ENCODE measurements at places on chromosomes 16 and 17.

DNA sequence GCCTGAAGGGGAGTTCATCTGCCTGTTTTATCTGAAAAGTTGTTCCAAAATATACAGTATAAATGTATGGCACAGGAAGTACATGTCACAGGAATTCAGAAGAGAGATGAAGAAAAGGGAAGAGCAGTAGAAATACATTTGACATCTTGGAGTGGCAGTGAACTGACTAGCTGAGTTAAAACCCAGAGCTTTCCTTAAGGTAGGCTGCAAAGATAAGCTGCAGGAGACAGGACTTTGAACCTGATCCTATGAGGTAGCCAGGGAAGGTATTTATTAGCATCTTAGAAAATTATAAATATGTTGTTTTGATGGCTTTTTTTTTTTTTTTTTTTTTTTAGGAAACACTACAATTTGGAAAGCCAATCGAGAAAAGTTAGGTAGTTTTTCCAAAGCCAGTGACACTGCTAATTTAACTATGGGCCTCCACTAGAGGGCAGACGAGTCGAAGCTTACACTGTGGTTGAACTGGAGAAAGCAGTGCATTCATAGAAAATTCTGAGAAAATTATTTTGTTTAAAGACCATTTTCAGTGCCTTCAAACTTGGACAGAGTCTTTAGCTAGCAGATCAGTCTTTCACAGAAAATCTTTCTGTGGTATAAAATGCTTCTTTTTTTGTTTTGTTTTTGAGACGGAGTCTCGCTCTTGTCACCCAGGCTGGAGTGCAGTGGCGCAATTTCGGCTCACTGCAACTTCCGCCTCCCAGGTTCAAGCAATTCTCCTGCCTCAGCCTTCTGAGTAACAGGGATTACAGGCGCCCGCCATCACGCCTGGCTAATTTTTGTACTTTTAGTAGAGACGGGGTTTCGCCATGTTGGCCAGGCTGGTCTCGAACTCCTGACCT, 122.3 kb downstream of the SSH2 start:
- DNase-seq = peak; percentile 30

GRCh38 chr17:60641126-60641525, 36.5 kb upstream of the BCAS3 start:
- DNase-seq = no peak

GRCh38 chr17:9141425-9141753, 120.1 kb downstream of the NTN1 start:
- DNase-seq = no peak

GRCh38 chr17:12744298-12744697, 45.0 kb upstream of the ARHGAP44 start:
- DNase-seq = no peak

DNA sequence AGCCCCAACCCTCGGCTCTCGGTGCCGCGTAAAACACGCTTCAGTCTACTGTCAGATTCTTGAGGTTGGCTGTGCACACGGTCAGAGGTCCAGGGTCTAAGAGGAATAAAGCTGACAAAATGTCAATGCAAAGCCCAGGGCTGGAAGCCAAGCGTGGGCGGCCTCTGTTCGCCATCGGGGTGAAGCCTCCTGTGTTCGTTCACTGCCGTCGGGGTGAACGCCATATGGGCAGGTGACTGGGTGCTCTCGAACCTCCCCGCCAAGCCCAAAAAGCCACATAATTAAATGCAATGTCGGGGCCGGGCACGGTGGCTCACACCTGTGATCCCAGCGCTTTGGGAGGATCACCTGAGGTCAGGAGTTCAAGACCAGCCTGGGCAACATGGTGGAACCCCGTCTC, 44.6 kb downstream of the MRM3 start:
- DNase-seq = no peak

DNA sequence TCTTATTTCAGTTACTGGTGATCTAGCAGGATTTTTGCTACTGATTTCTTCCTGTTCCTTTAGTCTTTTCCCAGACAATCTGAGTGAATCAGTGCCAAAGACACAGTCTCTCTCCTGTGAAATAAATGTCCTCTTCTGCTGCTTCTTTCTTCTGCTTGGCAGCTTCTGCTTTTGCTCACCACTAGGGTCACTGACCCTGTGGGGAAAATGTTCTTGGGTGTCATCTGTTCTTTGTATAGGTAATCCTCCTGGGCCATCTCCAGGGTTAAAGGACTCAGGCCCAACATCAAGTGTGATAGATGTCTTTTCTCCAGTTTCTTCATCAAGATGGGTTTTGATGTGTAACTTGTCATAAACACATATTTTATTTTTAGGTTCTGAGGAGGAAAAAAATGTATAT, 5.2 kb downstream of the PALB2 start:
- no peak for DNase-seq

GRCh38 chr17:76432712-76433336, 20.1 kb downstream of the UBE2O start:
- DNase-seq = no peak

- no peak for DNase-seq
Observed at GRCh38 chr17:58974354-58974753, 132.3 kb downstream of the TRIM37 start.

DNA sequence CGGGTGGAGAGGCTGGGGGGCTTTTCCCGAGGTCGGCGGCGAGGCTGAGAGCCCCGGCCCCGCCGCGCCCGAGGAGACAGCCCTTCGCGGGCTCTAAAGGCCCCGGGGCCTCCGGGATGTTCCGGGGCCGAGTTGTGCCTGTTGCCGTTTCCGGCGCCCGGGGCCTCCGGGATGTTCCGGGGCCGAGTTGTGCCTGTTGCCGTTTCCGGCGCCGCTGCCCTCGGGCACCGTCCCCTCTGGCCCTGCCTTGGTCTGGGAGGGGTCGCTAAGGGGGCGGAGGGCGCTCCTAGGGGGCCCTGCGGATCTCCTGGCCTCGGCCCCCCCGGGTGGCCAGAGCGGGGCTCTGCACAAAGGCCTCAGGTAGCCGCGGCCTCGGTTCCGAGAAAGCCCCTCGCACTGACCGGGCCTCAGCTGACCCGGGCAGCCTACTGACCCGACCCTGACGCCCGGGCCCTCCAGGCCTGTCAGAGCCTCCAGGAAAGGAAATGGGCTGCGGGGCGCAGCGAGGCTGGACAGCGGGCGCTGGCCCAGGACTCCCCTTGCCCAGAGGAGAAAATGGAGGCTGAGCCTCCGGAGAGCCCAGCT, 24.2 kb downstream of the ACTG1 start:
- no peak for DNase-seq

- DNase-seq = no peak
Observed at GRCh38 chr16:53022374-53022773, 30.3 kb downstream of the CHD9NB start.

DNA sequence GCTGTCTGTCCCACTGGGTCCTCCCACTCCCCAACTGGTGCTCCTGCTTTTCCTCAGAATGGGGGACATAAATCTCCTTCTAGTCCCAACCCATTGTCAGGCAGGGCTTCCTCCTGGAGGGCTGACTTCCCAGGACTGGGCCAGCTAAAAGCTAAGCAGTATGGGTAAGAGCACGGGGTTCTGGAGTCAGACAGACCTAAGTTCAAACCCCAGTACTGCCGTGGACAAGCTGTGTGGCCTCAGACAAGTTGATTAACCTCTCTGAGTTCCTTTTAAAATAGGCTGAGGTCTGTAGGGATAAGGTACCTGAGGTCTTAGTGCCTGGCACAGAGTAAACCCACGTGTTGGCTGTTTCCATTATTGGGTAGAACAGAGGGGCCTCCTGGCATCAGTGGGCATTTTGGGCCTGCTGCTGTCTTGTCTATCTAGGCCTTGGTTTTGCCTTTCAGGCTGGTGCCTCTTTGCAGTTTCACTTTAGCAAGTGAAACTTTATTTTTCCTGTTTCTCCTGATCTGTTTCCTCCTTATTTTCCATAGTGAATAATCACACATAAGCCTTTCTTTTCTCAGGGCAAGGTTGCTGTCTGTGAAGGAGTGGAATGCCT, 114.6 kb downstream of the PRKCB start:
- no peak for DNase-seq

- DNase-seq = no peak
Observed at GRCh38 chr17:29825604-29826003, 104.4 kb downstream of the SSH2 start.

GRCh38 chr17:14222611-14223010, 14.1 kb downstream of the CDRT15 start:
- no peak for DNase-seq

DNA sequence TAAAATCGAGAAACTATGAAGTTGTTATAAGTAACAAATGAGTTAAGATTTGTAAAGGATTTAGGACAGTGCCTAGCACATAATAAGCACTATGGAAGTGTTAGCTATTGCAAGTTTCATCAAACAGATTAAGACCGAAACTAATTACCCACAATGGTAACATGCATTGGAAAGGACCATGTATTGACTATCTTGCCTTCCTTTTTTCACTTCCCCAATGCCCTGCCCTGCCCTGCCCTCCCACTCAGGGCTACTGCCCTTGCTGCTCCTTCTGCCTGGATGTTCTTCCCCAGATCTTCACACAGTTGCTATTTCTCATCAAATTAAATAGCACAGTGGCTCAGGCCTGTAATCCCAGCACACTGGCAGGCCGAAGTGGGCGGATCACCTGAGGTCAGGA, 202.1 kb upstream of the PSMD7 start:
- no peak for DNase-seq

DNA sequence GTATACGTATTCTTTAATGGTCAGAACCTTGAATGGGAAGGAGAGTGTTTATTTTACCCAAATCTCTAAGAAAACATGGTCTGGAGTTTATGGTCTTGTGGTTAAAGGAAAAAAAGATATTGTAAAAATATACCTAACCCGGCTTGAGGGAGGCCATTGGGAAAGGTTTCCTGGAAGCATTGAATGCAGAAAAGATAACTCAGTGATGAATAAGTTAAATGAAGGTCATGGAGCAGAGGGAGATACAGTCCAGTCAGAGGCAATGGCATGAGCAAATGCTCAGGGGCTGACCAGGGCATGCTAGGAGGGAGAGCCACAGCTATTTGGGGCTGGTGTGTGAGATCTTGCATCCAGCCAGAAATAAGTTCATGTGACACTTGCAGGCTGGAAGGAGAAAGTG, 430.4 kb upstream of the CDH5 start:
- DNase-seq = no peak

DNA sequence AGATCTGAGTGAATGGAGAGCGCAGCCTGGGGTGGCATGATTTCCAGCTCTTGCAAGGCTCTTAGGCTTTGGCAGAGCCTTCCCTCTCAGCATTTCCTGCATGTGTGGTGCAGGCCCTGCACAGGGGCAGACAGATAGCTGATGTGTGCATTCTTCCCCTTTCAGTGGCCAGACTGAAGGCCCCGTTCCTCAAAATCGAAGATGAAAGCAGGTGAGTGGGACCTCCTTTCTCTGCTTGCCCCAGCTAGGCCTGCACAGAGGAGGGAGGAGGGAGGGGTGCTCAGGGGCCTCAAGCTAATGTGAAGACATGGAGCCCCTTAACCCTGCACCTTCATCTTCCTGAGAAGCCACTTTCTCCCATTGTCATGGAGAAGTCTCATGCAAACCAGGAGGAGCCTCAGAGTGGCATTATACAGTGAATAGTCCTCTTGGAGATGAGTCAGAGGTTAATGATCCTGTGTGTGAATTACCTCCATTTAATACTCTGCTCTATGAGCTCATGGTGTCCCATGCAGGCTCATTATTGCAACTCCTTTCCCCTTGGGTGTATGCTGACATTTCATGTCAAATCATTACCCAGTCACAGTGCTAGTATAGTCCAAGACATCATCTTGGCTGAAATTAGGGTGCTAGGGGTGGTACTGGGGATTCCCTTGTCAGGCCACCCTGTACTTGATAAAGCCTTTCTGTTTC, 20.4 kb upstream of the ADAM11 start:
- DNase-seq = no peak

DNA sequence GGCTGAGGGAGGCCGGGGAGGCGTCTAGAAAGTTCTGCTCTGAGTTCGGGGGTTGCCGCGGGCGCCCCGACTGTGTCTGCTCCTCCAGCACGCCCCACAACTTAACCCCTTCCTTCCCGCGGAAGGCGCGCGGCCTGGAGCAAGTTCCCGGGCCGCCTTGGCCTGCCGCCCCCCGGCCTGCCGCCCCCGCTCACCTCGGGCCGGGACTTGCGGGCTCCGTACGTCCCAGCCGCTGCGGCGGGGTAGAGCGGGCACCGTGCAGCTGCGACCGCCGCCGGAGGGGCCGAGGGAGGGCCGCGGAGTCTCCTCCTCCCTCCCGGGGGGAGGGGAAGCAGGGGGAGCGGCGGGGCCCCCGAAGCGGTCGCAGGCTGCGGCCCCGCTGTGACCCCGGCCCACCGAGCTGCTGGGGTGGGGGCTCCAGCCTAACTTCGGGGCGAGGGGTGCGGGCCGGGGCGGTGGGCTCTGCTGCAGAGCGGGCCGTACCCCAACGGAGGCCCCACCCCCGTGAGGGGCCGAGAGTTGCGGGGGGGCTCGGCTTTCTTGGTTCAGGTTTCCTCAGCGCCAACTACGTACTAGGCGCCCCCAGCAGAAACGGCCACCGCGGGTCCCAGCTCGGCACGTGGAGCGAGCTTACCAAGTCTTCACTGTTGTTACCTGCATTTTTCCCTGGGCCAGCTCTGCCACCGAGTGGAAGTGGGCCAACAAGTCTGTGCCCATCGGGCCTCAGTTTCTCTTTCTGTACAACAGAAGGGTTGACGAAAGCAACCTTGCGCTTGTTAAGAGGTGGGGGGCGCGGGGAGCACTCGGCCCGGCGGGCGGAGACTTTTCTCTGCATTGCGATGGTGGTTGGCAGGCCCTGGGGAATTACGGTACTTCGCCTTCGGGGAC, at the start of gene CCDC102A:
CCDC102A (minus strand) TSS at position 266 of the 888 bp plus-strand sequence. CDS start 7,394 bp downstream, outside the sequence.
- peak; percentile 36 for DNase-seq

DNA sequence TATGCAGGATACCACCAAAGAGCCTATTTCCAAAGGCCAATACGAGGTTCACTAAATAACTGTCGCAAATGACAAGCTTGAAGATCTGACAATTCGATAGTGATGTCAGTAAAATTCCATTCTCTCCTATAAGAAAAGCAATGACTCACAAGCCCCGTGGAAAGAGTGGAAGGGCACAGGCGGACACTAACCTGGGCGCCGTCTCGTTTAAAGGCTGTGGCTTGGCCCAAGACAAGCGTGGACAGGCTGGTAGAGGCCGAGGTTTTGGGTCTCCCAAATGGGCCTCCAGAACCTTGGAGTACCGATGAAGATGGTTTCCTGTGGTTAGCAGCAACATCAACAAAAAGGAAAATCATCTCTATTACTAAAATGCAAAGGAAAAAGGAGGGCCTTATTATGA, 16.5 kb upstream of the SLC38A8 start:
- no peak for DNase-seq

DNA sequence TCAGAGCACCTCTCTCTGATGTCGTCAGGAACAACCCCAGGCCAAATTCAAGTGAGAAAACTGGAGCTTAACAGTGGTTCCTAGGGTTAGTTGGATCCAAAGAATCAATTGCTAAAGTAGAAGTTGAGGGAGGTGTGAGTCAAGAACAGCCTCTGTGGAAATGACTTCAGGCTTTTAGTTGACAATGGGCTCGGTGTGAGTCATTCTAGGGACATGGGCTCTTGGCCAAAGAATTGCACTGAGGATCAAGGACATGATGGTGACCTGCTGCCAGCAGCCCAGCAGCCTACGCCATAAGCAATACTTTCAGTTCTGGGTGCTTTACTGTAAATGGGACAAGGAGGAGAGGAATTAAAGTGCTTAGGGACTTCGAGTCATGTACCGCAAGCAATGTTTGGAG, 32.1 kb upstream of the SMURF2 start:
- DNase-seq = no peak

All from KG1 (cell line).